ENCODE measurements at places on chromosomes 3 and 15.

GRCh38 chr3:142944342-142944741 is 19.1 kb downstream of the PAQR9 start:
- DNase-seq: no peak

GRCh38 chr3:197001106-197001971 is 28.3 kb downstream of the MELTF start:
- DNase-seq: no peak

DNA sequence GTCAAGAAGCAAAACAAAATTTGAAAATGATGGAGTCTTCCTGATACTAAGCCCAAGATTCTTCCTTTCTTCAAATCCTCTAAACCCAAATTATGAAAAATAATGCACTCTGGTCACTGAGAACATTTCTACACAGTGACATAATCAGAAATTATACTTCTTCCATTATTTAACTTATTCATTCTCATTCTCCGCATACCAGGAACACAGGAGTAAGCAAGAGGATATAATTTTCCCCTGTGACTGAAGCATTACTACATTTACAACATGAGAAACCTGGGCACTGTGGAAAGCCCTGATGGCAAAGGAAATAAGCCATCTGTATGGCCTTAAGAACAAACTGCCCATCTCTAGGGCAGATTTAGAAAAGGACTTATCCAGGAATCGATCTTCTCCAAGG is 47.0 kb downstream of the EXD1 start:
- no peak for DNase-seq

- no peak for DNase-seq
Observed at GRCh38 chr3:137760341-137761098, 3.6 kb upstream of the SOX14 start.

- no peak for DNase-seq
Observed at GRCh38 chr15:56244811-56245576, 1.3 kb upstream of the RFX7 start.

DNA sequence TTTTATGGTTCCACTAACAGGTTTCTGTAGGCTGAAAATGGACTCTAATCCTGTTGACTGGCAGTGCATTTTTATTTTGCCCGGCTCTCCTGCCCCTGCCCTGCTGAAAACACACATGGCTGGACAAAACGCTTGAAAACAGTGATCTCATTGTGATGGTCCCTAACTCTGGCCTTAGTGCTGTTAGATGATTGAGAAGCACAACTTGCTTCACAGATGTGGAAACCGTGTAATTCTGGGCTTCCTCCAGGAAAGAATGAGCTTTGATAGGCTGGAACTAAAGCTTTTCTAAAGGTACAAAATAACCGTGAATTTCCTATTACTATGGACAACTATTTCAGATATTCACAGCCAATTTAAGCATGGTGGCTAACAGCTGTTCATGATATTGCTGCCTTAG is 121.4 kb downstream of the VGLL3 start:
- no peak for DNase-seq

- no peak for DNase-seq
Observed at GRCh38 chr15:81536356-81536755, 162.3 kb upstream of the TMC3 start.

DNA sequence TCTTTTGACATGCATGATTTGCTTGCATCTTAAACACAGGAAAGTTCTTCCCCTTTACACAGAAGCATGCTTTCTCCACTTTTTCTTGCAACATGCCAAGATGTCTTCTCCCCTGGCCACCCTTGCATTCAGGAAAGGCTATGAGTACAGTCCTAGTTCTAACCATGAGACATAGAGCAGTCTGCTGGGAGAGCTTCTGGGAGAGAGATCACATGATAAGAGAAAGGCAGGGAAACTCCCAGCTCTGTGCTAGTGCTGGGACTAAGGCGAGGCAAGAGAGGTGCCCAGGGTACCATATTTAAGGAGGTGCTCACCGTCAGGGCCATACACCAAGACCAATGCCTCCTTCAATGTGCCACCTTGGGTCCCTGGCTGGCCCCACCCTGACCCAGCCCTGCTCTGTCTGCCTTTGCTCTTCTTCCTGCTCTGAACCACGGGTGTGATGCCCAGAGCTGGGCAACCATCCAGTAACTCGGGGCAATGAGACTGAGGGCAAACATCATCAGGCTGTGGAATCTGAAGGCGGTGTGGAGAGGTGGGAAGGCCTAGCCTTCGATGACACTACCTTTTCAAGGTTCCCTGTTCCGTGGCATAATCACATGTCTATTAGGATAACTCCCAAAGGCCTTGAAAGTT is 77.4 kb upstream of the PRR20G start:
- no peak for DNase-seq

DNA sequence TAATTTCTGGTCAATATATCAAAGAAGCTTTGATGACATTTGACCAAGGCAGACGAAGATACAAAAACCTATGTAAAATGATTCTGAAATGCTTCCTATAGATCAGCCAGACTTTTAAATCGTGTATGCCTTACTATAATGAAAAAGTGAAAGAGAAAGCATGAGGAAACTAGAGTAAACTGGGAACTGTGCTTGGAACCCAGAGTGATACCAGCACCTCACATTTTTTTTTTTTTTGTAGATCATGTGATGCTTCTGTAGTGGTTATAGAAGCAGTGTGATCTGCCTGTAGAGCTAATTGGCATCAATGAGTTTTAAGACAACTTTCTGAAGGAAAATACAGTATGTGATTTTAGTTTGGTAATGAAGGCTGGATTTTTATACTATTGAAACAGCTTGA is 150.7 kb downstream of the NLGN1 start:
- DNase-seq: no peak
